ENCODE measurements at places on chromosomes 11 and 22. TPM values are rescaled to one million over a fixed set of nuclear protein-coding genes. Genes with fewer than 3 reads are reported as not detected.

The ISX gene
- not detected for total RNA-seq

The OR56A1 gene
- total RNA-seq: 0.05 TPM

The OR8D1 gene
- not detected for total RNA-seq

The OR4C12 gene
- not detected for total RNA-seq

The SLC22A12 gene
- total RNA-seq: not detected

The ETS1 gene
- 64.0 TPM for total RNA-seq

The BSCL2 gene
- total RNA-seq: 25.6 TPM
